ENCODE measurements at places on chromosomes 6 and 20. TPM values are rescaled to one million over a fixed set of nuclear protein-coding genes. Genes with fewer than 3 reads are reported as not detected.

DNA sequence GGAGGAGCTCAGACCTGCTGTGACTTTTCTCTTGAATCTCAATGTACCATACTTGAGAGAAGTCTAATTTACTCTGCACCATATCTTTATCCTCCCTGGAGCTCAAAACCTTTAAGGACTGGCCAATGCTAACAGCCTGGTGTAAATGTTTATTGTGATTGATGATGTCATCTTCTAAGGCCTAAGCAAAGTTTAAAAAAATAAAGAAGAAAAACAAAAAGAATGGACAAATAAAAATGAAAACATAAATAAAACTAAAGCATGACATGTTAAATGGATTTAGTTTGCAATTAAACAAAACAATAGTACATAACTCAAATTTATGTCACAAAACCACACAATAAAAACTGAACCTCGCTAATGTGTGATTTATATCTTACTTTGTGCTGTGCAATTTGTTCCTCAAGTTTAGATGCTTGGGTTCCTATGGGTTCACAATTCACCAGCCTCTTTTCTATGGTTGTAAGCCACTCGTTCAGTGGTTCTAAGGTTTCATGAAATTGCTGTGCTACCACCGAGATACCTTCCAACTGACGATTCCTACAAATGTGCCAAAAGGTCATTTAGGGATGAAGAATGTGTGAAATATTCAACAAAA lies 113.0 kb downstream of the DST start:
- DNase-seq, result peak; percentile 36

DNA sequence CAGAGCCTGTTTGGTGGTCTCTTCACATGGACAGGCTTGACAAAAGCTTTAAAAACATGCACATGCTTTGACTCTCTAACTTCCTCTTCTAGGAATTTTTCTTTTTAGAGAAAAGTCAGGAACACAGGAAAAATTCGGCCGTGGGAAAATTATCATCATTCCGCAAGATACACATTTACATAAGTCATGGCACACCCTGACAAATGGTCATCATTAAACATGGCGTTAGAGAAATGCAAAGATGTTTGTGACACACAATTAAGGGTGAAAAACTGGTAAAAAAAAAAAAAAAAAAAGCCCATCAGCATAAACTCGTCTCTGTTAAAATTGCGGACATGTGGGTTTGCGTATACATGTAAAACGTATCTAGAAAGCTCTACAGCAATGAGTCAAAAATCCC lies 134.2 kb upstream of the AGPAT4 start:
- DNase-seq, result no peak

- no peak for DNase-seq
These were observed 19.7 kb downstream of the CD40 start for GRCh38 chr20:46137816-46138215.

- no peak for DNase-seq
These were observed 16.6 kb downstream of the MCM9 start for GRCh38 chr6:118918329-118918725.

DNA sequence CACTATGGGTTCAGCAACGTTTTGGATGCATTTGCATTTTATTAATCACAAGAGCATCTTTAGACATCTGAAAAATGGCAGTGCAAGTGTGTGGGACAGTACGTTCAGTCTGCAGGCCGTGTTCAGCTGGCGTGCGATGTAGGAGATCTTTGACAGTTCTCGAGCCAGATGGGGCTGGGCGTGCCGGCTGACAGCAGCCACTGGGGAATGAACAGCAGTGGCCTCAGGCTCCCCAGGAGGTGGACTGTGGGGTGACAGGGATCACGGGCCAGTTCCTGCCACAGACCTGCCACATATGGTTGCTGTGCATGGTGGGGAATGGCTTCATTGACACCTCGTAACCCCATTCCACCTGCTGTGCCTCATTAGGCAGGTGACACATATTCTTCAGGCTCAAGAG lies 16.4 kb upstream of the MLN start:
- no peak for DNase-seq

- DNase-seq, result no peak
These were observed 3.6 kb upstream of the MTFR2 start for GRCh38 chr6:136253734-136254133.

GRCh38 chr6:33586108-33586640 lies 6.1 kb upstream of the BAK1 start:
- DNase-seq, result no peak

- no peak for DNase-seq
These were observed 50.7 kb upstream of the FERMT1 start for GRCh38 chr20:6173481-6173880.

- no peak for DNase-seq
These were observed 36.3 kb downstream of the SLC52A3 start for GRCh38 chr20:731891-732560.

DNA sequence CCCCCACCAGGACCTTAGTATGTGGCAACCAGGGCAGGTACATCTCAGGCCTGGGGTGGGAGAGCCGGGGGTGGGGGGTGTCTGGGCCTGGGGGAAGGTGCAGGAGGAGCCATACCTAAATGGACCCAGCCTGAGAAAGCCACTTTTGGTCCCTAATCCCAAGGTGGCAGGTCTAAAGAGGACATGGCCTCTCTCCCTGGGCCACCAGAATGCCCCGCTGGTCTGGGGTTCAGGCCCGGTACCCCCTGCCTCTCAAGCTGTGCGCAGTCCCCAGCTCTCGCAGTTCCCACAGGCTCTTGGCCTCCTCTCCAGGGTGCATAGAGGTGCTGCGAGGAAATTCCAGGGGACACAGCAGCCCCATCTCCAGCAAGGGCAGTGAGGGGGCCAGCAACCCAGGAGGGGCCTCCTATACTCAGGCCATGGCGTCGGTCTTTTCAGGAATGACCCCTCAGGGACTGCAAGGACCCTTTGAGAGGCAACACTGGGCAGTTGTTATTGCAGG lies 1.1 kb upstream of the AVP start:
- no peak for DNase-seq

- peak; percentile 63 for DNase-seq
These were observed 251.6 kb upstream of the TAB2 start for GRCh38 chr6:149065658-149066556.

GRCh38 chr6:106027758-106028157 lies 58.4 kb upstream of the PRDM1 start:
- DNase-seq, result no peak

DNA sequence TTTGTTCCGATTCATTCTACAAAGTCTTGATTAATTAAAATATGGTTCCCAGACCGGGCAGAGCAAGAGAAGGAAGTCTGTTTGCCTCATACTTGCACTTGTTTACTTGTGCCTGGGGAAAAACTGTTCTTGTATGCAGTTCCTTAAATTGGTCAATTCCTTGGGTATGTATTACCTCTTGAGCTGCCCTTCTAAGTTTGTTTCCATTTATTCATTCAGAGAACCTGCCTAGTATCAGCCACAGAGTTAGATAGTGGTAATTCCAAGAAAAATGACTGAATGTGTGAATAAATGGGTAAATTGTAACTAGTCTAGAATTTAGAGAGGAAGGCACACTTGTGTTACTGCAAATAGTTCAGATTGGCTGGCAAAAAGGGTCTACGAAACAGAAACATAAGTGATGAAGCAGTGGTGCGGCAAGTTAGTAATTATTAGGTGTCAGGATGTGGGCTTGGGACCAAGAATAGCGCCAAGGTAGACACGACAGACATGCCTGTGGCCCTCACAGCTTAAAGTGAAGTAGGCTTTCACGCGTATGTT lies 525 bp upstream of the MAK start:
- DNase-seq, result no peak

- peak; percentile 99 for DNase-seq
These were observed 45.6 kb upstream of the RAB23 start for GRCh38 chr6:57267586-57268293.

- DNase-seq, result no peak
These were observed 467.4 kb upstream of the CITED2 start for GRCh38 chr6:139841794-139842215.

DNA sequence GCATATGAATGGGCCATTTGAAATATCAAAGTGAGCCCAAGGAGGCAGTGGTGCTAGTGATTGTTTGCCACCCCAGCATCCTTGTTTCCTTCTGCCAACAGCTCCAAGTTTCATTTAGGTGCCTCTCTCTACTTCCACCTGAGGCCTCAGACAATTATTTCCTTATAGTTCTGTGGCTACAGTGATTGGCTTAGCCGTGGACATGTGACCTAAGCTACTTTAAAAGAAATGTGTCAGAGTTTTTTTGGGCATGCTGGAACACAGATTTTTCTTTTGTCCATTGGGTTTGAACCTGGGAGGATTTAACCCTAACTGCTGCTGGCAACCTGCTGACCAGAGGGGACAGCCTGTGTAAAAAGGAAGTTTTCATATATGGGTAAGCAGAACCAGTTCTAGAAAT lies 319.4 kb downstream of the CD109 start:
- DNase-seq, result no peak

- no peak for DNase-seq
These were observed 209.3 kb upstream of the CDH4 start for GRCh38 chr20:61042506-61043385.

GRCh38 chr6:35185302-35185681 lies 28.5 kb upstream of the SCUBE3 start:
- peak; percentile 43 for DNase-seq

DNA sequence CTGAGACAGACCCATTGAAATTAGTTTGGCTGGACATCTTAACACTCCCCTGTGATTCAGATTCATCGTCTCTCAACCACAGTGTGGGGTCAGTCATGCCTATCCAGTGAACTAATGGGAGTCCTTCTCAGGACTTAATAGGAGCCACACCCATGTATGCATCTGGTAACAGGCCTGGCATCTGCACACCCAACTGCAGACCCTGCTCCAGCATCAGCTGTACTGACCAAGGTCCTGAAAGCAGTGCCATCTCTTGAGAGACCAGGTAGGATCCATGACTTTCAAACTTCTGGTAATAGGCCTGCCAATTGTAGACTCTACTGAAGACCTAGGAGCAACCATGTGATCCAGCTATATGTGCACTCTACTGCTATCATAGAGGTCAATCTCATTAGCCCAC lies 363.6 kb upstream of the POU3F2 start:
- no peak for DNase-seq

- DNase-seq, result no peak
These were observed 54.1 kb upstream of the IER3 start for GRCh38 chr6:30798494-30798893.

DNA sequence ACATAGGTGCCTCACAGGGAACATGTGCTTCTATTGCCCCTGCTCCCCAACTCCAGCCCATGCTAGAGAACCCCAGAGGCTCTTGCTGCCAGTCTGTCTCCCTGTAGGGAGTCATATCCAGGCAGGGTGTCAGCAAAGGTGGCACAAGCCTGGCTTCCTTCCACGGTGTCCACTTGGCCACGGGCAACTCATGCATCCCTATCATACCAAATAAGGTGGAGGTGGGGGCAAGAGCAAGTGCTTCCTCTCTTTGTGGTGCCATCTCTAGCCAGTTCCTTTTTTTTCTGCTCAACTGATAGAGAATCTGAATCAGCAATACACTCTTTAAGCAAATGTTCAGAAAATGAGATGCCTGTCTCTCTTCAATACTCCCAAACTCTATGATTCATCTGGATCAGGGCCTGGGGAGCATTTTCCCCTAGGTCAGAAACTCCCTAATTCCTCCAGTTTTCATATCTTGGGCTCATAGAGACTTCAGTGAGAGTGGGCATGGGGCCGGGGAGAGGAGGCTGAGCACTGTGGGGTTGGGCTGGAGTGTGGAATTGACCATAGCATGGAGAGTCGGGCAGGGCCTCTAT lies 105.1 kb upstream of the GPR6 start:
- no peak for DNase-seq

GRCh38 chr6:139124887-139125672 lies 9.8 kb upstream of the HECA start:
- DNase-seq, result peak; percentile 66

- DNase-seq, result no peak
These were observed 166.7 kb downstream of the TTLL2 start for GRCh38 chr6:167491438-167492099.

DNA sequence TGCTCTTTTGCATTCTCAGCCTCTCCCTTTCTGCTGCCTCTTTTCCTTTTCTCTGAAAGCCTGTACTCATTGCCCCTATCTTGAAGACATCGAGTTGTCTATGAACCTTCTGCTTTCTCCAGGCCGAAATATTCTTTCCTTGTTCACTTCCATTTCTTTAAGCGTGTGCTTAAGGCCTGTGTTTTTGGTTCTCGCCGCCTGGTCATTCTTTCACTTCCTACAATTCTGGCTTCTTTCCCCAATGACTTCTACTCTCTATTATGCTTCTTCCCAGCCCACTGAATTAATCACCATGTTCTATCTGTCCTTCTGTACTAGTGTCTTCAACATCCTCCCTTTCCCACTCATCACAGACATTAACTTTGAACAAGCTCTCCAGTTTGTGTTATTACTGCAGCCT lies 69.6 kb downstream of the C6orf52 start:
- no peak for DNase-seq

GRCh38 chr6:81451787-81452186 lies 300.7 kb downstream of the TENT5A start:
- peak; percentile 95 for DNase-seq

GRCh38 chr6:80592436-80592835 lies 486.0 kb downstream of the BCKDHB start:
- no peak for DNase-seq

DNA sequence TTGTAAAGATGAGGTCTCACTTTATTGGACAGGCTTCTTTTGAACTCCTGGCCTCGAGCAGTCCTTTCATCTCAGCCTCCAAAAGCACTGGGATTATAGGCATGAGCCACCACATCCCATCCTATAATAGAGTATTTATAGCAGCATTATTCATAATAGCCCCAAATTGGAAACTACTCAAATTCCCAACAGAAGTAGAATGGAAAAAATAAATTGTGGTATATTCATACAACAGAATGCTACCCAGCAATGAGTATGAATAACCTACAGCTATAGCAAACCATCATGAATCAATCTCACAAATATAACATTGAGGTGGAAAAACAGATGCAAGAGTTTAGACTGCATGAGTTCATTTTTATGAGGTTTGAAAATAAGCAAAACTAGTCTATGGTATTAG lies 84.8 kb upstream of the BTBD3 start:
- no peak for DNase-seq

Gene SPAG4
- total RNA-seq, result 4.7 TPM

Gene SLC12A5
- total RNA-seq, result not detected

Gene RGS19
- 9.8 TPM for total RNA-seq

Gene HSD17B8
- 2.6 TPM for total RNA-seq

Gene HLA-C
- total RNA-seq, result 159 TPM

Gene HLA-DMB
- 0.09 TPM for total RNA-seq

Gene ANKRD66
- total RNA-seq, result not detected

Gene FOXS1
- not detected for total RNA-seq

Gene ERVFRD-1
- not detected for total RNA-seq

Gene RNF114
- 56.4 TPM for total RNA-seq

Gene TBXT
- total RNA-seq, result not detected

Gene SIRPG
- total RNA-seq, result not detected

Gene TRAM2
- total RNA-seq, result 128 TPM

Gene STX11
- 0.16 TPM for total RNA-seq

Gene BPIFB1
- total RNA-seq, result not detected
